ENCODE measurements at places on chromosomes 3 and 15.

- no peak for DNase-seq
Observed at GRCh38 chr3:172581757-172582166, 58.5 kb upstream of the TNFSF10 start.

- DNase-seq, result no peak
Observed at GRCh38 chr3:108538083-108538482, 27.7 kb upstream of the MYH15 start.

DNA sequence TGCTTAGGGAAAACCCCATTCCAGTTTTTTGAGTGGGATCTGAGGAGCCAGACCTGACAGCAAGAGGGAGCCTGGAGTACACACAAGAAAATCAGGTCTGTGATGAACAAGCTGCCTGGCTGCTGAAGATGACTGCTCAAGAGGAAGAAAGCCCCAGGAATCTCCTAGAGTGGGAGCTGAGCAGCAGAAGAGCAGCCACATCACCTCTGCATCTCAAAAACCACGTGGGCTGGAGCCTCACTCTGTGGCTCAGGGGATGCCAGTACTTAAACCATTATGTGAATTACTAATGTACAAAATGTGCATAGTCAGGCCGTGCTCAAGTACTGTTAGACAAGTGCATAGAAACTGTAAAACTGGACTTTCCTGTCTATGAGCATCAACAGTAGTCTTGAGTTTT lies 52.4 kb downstream of the SLC9A9 start:
- DNase-seq, result no peak

- no peak for DNase-seq
Observed at GRCh38 chr3:182052757-182053156, 341.0 kb downstream of the SOX2 start.

DNA sequence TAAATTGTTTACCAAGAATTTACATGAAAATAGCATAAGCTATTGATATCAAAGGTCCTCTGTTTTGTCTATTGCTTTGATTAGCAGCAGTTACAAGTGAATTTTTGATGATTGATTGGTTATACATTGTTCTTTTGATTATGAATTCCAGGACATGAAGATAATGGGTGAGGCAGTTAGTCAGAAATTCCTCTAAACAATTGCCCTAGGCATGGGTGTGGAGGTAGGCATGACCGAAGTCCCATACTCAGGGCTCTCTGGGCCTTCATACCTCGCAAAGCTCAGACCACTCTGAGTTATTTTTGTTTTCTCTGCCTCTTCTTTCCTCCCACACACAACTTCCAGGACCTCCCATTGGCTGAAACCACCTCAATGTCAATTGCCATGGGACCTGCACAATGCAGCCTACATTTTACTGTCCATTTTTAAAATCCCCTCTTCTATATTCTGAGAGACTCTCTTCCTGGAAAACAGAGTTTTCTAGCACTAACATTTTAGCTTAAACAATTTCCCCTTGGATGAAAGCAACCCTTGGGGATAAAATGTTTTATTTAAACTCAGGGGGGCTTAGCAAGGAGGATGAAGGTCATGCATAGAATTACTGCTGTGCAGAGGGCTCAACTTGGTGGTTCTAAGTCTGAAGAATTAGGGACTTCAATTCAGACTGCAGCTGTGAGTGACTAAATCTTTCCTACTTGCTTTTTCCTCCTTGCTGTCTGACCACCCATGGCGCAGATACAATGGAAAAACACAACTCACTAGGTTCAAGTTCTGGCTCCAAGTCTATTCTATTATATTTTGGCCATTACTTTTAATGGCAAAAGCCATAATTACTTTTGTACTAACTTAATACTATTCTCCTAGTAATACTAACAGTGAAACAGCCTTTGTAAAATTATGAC lies 594.8 kb downstream of the NTRK3 start:
- no peak for DNase-seq

DNA sequence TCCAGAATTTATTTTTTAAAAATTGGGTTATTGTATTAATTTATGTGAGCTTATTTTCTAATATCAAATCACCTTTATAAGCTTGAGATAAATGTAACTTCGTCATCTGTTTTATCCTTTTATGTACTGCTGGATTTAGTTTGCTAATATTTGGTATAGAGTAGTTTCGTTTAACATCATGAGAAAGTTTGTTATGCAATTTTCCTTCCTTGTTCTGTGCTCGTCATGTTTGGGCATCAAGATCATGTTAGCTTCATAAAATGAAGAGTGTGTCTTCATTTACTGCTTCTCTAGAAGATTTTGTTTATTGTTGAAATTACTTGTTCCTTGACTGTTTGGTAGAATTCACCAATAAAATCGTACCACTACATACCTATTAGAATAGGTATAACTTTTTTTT lies 262.1 kb upstream of the SATB1 start:
- no peak for DNase-seq

DNA sequence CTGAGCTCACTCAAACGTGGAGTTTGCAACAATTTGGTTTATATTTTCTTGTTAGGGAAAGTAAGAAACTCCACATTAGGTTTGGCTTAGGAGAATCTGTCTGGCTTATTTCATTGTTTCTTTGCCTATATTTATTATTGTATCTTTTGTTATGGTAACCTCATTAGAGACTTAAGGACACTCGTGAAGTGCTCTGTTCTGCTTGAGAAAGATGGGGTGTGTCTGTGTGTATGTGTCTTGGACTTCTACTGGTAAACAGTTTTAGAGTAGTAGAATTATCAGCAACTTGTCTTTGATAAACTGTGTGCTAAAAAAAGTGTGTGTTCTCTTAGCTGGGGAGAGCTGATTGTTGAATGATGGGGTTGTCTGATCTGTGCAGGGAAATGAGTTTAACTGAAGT lies 306.5 kb downstream of the RBMS3 start:
- no peak for DNase-seq

- no peak for DNase-seq
Observed at GRCh38 chr15:77525400-77525811, 104.7 kb downstream of the HMG20A start.

DNA sequence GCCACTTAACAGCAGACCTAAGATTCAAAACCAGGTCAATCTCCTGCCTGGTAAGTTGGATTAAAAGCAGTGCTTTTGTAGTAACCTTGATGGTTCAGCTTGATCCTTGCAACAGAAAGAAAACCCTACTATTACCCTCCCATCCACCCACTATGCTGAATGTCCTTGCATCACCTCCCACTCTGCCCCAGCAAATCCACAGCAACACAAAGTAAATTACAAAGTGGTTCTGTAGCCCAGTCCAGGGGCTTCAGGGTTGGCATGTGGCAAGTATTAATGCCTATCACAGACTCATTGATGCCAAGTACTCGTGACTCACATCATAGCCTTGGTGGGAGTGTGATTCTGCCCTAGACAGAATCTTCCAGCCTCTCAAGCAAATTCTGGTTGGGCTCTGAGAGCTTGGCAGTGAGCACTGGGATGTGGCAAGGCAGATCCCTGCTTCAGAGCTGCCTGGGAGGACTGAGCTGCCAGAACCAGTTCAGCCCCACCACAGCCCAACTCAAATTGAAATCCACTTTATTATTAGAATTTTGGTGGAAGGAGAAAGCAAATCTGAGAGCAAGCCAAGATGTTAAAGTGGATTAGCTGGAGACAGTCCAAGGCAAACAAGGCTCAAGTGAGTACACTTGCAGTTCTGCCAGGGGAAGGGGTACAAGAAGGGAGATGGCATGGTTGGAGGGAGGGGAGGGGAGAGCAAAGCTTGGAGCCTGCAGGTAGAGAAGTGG lies 225.8 kb upstream of the UMPS start:
- DNase-seq, result no peak

DNA sequence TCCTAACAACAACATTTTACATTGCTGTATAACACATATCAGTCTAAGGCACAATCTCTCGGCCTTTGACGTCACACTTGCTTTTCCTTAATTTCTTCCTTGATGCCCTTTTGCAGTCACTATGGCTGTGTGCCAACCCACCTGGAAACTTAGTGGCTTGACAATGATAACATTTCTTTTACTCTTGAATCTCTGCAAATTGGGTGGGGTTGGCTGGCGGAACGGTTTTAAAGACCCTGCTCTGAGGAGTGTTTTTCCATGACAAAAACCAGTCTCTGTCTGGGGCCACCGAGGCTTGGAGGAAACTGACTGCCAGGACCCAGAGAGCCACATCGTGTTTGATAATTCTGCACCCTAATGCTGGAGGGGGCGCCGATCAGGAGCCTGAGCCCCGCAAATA lies 115.6 kb downstream of the KLF13 start:
- no peak for DNase-seq

GRCh38 chr15:40263024-40263754 lies 19.7 kb downstream of the ANKRD63 start:
- DNase-seq, result no peak
